H7 (cell line): ENCODE measurements at places on chromosomes 11 and 22. TPM values are rescaled to one million over a fixed set of nuclear protein-coding genes. Genes with fewer than 3 reads are reported as not detected.
A peak's percentile ranks its signal among the peaks of the same experiment; 100 is the strongest.

The PGA3 gene
- total RNA-seq, result not detected in 2 replicates

The EHBP1L1 gene
- 1.9 and 4.7 TPM in 2 replicates for total RNA-seq

The OR51B5 gene
- total RNA-seq, result 0.15 TPM in 1 of 2 replicates, not detected in the other

The HBB gene
- total RNA-seq, result not detected in 2 replicates

GRCh38 chr11:63564784-63565350 lies 1.7 kb upstream of the PLAAT2 start:
- no peak for DNase-seq

DNA sequence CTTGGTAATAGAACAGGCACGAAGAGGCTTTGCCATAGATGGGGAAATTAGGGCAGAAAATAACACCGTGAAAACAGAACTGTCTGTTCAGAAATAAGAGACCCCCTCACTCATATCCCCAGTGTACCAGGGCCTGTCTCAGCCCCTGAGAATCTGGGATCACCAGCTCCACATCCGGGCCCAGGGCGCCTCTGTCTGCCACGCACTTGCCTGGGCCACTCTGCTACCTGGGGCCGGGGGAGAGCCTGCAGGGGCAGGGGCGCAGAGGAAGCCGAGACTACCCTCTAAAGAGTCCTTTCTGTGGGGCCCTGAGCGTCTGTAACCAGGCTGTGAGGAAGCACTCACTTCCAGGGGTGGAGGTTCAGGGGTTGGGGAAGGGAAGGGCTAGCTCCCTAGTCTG lies 19.8 kb downstream of the NECTIN1 start:
- DNase-seq, result no peak

DNA sequence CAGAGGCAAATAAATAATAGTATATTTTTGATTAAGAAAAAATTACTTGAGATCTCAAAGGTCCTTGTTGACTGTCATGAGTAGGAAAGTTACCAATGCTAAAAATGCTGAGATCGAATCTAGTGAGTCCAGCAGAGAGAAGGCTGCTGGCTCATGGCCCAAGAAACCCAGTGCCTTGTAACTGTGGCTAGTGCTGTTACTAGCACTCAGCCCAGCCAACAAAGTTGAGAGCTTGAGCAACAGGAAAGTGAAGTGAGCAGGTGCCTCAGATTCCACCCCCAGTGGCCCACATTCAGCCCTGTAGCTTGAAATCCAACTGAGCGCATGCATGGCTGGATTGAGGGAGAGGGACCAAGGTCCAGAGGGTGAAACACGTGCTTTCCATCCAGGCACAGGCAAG lies 398.2 kb downstream of the SHANK2 start:
- DNase-seq, result no peak

GRCh38 chr11:100825626-100826025 lies 138.5 kb downstream of the ARHGAP42 start:
- no peak for DNase-seq

GRCh38 chr11:24588081-24588480 lies 91.2 kb downstream of the LUZP2 start:
- DNase-seq, result no peak

- no peak for DNase-seq
Observed at GRCh38 chr22:23226497-23226850, 46.2 kb downstream of the BCR start.

DNA sequence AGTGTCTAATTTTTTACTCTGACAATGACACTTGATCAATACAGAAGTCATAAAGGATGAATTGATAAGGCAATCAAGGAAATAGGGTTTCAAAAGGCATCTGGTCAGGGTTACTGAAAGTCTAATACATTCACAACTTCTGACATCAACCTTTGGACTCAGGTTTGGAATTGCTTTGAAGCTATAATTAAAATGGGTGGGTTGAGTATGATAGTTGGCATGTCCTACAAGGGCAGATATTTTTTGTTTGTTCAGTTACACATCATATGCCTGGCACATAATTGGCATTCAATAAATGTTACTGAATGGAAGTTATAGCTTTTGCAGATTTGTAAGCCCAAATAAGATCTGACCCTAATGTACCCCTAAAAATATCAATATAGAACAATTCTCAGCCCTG lies 7.3 kb upstream of the FUT4 start:
- no peak for DNase-seq

DNA sequence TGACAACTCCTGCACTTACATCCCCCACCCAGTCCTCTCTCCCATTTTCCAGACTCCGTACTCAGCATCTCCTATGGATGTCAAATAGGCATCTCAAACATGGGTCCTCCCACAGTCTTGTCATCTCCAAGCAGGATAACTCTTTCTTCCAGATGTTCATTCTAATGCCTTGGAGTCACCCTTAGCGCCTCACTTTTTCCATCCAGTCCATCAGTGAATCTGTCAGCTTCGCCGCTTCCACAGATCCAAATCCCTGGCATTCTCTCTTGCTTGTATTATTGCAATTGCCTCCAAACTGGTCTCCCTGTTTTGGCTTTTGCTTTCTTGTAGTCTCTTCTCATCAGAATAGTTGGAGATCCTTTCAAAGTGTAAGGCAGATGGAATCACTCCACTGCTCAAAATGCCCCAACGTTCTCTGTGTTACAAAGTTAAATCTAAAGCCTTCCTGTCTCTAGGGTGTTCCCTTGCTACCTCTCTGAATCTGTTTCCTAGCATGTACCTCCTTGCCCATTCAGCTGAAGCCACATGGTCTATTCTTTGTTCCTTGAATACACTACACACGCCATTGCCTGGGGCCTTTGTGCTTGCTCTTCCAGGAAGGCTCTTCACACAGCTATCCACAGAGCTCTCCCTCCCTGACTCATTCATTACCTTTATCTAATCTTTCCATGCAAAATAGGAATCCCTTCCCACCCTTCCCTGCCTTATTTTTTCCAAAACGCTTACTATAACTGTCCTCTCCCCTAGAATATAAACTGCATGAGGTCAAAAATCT lies 64.8 kb downstream of the UBASH3B start:
- DNase-seq, result no peak

- no peak for DNase-seq
Observed at GRCh38 chr22:36026741-36027140, 1.9 kb downstream of the RBFOX2 start.

GRCh38 chr11:116189408-116190170 lies 583.2 kb downstream of the BUD13 start:
- peak; percentile 60 for DNase-seq

DNA sequence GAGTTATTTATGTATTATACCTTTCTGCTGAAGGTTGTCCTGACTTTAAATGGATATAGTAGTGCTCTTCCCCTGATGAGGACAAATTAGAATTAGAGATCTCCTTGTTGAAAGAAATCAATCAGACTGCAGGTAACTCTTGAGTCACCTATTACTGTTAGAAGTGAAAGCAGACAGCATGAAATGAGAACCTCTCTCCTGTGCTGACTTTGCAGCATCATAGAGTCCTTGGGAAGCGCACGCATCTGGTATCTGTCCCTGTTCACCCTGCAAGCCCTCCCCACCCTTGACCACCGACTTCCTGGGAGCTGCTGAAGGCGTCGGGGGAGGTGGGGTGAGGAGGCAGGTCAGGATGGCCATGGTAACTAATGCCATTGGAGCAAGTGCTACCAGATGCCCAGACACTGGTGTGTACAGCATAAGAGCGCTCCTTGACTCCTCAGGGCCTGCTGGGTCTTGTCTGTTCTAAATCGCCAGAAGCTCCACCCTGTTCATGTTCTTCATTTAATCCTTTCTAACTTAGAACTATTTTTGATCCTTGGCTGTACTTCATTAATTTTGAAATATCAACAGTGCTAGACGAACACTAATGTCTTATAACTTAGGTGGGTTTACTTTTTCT lies 143.9 kb downstream of the WNT7B start:
- DNase-seq, result no peak

GRCh38 chr11:117754030-117754429 lies 43.0 kb downstream of the DSCAML1 start:
- DNase-seq, result peak; percentile 16
